H7 (cell line): ENCODE measurements at places on chromosomes 2 and 18.

DNA sequence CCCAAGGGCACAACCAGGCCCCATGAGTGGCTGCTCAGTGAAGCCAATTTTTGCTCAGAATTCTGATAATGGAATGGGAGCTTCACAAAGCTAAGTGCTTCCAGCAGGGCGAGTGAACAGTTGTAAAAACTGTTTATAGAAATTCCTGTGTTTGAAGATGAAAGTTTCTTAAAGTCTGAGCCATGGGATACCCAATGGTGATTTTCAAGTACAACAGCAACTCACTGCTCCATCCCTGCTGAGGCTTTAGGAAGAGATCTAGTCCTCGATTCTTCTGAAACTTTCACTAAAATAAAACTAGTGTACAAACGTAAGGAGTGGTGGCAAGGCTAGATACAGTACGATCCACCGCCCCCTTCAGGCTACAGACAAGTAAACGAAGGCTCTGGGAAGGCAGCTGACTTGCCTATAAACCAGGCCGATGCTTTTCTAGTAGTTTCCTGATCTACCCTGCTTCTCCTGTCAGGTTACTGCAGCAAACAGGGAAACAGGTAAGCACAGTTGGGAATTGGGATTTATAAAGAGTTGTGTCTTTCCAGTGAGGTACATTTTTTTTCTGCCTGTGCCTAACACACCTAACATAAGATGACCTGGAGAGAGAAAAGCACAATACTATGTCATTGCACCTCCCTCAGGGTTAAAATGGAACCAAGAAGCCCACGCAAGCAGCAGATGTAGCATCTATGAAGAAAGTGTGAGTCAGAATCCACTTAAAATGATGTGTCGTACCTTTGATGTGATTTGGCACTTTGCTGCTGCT is 108.7 kb downstream of the UXS1 start:
- DNase-seq, result no peak

DNA sequence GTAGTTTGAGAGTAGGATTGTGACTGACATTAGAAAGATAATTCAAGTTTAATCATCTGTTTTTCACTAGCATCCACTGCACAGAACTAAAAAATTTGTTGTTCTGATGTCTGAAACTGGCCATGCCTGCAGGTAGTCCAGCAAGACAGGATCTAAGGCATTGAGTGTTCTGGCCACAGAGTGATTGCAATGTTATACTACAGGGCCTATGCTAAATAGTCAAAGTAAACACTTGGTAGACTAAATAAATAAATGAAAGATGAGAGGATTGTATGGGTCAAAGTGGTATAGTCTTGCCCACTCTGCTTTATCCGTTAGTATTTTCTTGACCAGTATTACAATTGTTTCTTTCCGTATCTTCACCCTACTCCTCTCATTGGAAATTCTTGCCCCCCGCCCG is 27.6 kb upstream of the FANCL start:
- no peak for DNase-seq

DNA sequence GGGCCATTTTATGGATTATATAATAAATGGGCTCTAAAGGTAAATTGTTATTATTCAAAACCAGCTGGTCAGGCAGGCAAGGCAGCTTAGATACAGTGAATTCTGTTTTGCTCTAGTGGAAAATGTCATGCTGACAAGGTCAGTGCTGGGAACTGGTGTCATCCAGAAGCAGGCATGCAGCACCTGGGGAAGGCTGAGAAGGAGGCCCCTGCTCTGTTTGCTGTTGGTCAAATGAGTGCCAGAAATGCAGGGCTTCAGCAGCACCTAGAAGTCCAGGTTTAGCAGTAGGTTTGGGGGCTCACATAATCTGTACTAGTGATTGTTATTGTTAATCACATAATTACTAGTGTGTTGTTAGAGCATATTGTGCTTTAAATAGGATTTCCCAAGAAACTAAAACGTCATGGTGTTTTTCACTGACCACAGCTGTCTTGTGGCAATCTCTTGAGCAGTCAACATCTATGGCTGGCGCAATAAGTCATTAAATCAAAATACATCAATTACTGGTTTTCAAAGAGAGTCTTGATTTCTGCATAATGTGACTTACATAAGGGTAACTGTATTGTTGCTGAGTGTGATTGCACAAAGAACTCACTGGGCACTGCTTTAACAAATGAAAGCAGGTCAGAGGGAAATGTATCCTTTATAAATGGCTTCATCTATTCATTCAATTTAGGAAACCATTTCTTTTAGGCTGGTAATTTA is 99.1 kb downstream of the MYO3B start:
- DNase-seq, result no peak

- DNase-seq, result no peak
These were observed 18.8 kb downstream of the COQ10B start for GRCh38 chr2:197472166-197472565.

GRCh38 chr2:147375073-147375472 is 469.8 kb upstream of the ACVR2A start:
- DNase-seq, result no peak

DNA sequence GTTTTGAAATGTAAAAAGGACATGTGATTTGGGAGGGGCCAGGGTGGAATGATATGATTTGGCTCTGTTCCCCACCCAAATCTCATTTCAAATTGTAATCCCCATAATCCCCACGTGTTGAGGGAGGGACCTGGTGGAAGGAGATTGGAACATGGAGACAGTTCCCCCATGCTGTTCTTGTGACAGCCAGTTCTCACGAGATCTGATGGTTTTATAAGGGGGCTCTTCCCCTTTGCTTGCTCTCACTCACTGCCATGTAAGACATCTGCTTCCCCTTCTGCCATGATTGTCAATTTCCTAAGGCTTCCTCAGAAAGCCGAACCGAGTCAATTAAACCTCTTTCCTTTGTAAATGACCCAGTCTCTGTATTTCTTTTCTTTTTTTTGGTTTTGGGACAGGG is 39.2 kb downstream of the FECH start:
- DNase-seq, result no peak

GRCh38 chr18:10850840-10851239 is 298.5 kb downstream of the PIEZO2 start:
- DNase-seq, result no peak

DNA sequence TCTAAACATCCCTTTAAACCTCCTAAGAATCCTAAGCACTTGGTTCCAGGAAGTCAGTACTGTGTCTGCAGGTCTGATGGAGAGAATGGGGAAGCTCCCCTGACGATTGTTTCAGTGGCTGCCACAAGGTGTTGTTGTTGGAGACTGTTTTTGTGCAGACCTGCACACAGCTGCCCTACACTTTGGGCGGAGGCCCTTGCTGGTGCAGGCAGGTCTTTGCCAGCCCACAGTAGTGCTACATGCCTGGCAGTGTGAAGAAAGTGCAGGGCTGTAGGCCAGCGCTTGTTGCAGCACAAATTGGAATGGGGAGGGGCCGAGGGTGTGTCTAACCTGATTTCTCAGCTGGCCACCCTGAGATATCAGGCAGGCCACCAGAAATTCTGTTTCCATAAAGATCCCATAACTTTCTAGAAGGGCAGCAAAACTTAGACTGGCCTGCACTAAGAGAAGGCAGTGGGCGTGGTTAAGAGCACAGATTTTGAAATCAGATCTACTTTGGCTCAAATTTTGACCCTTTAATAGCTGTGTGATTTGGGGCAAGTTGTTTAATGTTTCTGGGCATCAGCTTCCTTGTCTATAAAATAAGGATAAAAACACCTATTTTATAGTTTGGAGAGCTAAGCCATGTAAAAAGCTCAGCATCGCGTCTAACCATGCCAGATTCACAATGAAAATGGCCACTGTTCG is 83.7 kb upstream of the SLC1A4 start:
- DNase-seq, result no peak

DNA sequence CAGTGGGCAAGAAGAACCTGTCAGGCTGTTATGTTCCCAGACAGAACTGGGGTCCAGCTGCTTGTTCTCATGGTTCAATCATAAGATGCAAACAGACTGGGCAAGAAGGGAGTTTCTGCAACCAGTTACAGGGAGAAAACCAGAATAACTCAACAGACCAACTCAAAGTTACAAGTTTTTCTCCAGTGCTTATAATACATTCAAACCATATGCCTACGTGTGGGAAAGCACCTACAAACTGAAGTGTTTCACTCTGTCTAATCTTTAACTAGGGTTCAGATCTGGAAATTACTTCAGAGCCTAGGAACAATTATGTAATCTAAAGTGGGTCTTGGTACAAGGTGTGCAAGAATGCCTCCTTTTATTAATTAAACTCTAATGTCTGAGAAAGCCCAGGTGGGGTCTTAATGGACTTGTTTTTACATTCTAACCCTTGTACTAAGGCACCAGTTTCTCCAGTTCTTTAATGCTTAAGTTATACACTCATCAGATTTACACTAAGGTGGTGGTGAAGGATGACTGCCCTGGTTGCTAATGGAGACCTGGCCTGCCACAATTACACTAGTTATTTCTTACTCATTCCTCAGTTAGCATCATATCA is 951.9 kb downstream of the TSN start:
- no peak for DNase-seq

DNA sequence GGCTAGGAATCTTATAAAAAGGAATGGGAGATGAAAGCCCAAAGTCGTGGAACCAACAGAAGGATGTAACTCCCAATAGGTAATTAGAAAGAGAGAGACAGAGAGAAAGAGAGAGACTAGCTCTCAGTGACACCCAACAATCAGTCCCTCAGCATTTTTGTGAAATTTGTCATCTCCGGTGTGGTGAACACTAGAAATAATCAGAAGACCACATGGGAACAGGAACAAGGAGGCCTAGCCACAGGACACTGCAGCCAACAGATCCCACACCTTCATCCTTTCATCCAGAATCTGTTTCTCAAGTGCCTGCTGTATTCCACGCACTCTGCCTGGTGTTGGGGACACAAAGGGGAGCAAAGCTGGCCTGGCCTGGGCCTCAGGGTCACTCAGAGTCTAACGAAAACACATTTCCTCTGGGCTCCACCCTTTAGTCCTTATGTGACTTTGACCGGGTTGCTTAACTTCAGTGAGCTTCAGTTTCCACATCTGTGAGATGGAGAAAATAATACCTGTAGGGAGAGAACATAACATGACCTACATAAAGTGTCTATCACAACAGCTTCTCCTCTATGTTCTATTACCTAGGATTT is 53.1 kb downstream of the EHD3 start:
- no peak for DNase-seq

- DNase-seq, result peak; percentile 97
These were observed 35.2 kb downstream of the FAM178B start for GRCh38 chr2:96951125-96951654.

DNA sequence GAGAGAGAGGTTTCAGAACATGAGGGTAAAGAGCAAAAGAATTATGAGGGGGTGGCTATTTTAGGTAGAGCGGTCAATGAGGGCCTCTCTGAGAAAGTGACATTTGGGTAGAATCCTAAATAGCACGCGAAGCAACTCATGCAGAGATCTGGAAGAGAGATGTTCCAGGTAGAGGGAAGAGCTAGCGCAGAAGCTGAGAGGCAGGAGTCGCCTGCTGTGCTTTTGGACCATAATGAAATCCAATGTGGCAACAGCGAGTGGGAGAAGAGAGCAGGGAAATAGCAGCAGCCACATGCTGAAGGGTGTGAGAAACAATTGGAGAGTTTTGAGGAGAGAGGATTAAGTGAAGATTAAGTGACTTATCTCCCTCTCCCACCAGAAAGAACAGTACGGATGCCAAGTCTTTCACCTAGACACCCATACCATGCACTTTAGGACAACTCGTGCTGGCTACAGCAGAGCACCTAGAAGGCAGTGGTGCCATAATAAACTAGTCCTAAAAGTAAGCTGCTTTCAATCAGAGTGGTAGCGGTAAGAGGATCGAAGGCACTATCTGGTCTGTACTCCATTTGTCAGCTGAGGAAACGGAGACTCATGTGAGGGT is 129.7 kb downstream of the LRP2 start:
- no peak for DNase-seq

GRCh38 chr2:44324971-44325426 is 36.3 kb downstream of the PREPL start:
- no peak for DNase-seq

DNA sequence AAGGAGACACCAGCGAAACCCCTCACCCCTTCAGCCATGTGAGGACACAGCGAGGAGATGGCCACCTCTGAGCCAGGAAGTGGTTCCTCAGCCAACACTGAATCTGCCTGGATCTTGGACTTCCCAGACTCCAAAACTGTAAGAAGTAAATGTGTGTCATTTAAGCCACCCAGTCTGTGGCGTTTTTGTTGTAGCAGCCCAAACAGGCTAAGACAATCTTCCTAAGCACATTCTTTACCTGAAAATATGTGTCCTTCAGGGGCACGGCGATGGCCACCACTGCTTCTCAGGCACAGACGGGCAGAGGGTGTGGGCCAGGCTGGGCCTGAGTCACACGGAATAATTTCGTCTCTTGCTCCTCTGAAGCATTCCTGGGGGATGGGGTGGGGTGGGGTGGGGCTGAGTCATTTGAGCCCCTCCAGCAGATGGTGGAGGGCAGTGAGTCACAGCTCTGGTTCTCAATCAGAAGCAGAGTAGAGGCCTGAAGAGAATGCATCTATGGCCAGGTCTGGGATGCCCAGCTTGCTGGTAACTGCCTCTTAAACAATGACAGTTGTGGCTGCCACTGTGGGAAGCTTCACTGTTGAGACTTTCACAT is 142.4 kb downstream of the CAPN13 start:
- no peak for DNase-seq

GRCh38 chr2:182482511-182482910 is 55.7 kb upstream of the PDE1A start:
- DNase-seq, result no peak

DNA sequence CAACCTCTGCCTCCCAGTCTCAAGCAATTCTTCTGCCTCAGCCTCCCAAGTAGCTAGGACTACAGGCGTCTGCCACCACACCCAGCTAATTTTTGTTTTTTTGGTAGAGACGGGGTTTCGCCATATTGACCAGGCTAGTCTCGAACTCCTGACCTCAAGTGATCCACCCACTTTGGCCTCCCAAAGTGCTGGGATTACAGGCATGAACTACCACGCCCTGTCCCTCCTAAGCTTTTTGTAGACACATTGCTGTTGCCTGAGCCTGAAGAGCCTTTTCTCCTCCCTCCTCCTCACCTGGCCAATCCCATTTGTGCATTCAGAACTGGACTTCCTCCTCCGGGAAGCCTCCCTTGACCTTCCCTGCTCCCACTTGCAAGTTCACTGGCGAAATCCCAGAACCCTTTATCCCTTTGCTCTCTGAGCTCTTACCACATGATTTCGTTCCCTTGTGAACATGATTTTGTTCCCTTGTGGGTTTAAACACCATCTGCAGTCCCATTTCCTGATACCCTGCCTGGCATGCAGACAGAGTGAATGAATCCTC is 2.6 kb downstream of the C2orf72 start:
- DNase-seq, result no peak

DNA sequence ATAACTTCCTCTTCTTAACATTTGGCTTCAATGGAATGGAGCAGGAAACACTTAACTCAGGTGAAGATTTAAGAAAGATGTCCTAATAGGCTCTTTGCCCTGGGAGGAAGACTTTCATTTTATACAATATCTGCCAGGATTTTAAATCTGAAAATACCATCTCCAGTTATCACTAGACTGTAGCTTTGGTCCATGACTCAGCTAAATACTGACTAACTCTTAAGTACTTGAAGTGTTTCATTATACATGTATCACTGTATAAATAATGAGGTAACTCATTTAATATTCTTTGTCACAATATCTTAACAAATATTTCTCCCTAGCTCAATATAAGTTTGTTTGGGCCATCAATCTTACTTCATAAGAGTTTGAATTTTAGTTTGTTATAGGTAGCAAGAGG is 34.7 kb downstream of the RBKS start:
- no peak for DNase-seq
